ENCODE measurements at places on chromosomes 7 and 10. TPM values are rescaled to one million over a fixed set of nuclear protein-coding genes. Genes with fewer than 3 reads are reported as not detected.

GRCh38 chr7:171364-171904, 20.9 kb upstream of the FAM20C start:
- no peak for DNase-seq

ITPRID1 gene
- not detected for total RNA-seq

DNA sequence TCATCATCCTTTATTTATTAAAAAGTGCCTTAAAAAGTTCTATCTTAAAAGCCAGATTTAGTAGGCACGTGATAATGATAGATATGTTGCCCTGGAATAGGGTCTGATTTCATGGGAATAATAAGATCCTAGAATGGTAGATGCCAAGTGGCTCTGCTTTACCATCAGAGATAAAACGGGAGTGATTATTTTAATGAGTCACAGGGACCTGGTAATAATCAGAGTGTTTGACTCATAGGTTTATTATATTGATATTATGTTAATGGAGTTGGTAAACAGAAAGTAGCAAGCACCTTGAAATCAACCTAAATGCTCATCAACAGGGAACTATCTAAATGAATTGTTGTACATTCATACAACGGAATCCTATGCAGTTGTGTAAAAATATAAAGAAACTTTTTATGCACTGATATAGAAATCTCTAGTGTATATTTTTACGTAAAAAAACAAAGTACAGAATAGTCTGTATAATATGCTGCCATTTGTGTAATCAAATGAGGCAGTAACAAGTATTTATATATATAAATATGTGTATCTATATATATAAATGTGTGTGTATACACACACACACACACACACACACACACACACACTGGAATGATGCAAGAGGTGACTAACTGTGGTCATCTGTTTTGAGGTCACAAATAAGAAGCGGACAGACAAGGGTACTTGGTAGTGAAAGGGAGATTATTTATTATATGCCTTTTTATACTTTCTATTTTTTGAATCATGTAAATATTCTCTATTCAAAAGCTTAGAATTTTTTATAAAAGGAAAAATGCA, 78.6 kb upstream of the DYNC1I1 start:
- peak; percentile 32 for DNase-seq

- no peak for DNase-seq
Measured at GRCh38 chr10:118966076-118966849, 63.3 kb upstream of the NANOS1 start.

DNA sequence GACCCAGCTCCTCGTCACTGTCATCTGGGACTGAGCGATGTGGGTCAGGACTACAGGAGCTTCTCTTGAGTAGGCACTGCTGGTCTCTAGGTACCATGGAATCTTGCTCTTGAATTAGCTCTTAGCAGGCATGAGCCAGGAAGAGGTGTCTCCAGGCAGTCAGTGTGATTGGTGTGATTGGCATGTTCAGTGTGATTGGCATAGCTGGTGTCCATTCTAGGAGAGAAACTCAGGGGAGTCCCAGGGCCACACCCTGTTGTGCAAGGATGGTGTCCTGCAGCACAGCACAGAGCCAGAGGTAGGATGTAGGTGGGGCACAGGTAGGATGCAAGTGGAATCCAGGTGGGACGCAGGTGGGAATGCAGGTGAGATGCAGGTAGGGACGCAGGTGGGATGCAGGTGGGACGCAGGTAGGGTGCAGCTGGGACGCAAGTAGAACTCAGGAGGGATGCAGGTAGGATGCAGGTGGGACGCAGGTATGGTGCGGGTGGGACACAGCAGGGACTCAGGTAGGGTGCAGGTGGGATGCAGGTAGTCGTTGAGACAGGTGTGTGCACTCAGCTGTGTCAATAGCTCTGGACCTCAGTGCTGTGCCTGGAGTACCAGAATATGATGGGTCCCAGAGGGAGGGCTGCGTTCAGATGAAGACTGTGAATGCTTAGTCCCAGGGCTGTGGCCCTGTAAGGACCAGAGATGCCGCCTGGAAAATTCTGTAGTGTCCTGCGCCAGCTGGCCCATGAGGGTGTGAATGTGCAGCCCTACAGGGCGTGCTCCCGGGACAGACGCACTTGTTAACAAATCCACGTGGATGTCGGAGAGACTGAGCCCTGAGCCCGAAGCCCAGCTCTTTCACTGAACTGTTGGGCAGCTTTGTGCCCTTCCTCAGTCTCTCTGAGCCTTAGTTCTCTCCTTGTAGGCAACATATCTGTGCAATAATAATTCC, 248.2 kb upstream of the PITRM1 start:
- no peak for DNase-seq

TBATA gene
- total RNA-seq, result not detected

DNA sequence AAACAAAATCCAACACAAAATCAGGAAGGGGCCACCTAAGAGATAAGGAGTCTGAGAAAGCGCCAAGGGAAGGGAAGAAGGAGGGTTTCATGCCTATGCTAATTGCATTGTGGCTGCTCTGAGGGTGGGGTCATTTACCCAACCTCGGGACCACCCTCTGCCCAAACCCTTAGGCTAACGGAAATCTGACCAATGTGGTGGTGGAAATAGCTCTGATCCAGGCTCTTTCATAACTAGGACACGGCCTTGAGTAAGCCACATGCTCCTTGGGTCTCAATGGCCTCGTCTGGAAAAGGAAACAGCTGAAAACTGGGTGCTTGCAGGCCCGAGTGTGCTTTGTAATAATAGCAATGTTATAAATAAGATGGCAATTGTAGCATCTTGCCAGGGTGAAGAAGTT, 14.9 kb upstream of the SRGN start:
- DNase-seq, result no peak

UTF1 gene
- total RNA-seq, result not detected

DNA sequence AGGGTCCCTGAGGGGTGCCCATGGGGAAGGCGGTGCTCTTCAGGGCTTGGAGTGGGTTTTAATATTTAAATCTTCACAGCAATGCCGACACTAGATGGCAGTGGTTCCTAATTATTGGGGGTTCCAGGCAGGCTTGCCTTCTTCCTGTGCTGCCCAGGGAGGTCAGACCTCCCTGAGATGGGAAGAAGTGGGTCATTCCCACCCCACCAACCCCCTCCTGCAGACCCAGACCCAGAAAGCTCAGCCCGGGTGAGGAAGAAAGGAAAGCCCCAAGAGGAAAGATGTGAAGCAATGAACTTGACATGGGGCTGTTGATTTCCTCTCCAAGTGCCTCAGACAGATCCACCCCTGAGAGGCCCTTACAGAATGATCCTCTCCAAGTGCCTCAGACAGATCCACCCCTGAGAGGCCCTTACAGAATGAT, 85.1 kb upstream of the LANCL2 start:
- DNase-seq, result peak; percentile 63

GIMAP2 gene
- 3.4 TPM for total RNA-seq

- no peak for DNase-seq
Measured at GRCh38 chr7:75727881-75728593, 10.7 kb downstream of the HIP1 start.

DNA sequence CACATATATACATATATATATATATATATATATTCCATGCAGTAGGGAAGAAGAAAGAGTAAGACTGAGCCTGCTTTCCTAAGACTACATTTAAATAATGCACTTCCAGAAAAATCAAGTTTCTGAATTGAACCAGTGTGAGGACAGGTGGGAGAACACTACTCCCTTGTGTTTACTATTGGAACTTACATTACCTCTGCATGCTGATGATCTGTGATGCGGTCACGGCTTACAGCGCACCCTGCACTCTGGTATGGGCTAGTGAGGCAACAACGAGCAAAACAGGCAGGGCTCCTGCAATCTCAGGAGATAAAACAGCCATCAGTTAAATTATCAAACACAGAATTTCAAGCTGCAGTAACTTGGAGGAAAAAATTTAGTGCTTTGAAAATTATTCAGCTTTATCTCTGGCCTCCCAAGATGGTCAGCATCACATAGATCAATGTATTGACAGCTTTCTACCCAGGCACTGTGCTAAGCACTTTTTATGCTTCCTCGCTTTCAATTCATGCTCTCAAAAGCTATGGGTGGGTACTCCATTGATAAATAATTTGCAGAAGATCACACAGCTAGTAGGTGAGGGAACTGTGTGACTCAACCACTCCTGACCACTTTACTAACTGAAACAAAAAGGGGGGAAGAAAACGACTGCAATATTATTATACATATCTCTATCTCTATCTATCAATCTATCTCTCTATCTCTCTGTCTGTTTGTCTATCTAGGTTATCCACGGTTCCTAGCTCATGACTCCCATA, 20.5 kb upstream of the SLC16A12 start:
- DNase-seq, result peak; percentile 29

- peak; percentile 54 for DNase-seq
Measured at GRCh38 chr10:13893926-13894325, 307.2 kb downstream of the PRPF18 start.

DNA sequence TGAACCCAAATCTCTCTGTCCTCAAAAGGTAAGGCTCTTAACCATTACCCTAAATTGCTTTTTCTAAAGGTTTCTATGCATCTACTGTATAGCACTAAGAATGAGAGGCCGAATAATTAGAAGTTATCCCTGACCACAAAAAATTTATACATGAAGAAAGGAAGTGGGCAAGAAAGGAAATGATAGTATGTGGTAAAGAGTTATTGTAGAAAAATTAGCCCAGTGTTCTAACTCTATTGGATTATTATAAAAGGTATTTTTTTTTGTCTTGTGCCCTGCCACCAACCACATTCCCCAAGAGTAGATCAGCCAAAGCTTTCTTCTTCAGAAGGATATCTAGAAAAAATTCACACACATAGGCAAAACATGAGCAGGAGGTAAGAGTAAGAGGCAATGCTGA, 45.4 kb downstream of the DKK1 start:
- peak; percentile 78 for DNase-seq

RBP3 gene
- not detected for total RNA-seq

DNA sequence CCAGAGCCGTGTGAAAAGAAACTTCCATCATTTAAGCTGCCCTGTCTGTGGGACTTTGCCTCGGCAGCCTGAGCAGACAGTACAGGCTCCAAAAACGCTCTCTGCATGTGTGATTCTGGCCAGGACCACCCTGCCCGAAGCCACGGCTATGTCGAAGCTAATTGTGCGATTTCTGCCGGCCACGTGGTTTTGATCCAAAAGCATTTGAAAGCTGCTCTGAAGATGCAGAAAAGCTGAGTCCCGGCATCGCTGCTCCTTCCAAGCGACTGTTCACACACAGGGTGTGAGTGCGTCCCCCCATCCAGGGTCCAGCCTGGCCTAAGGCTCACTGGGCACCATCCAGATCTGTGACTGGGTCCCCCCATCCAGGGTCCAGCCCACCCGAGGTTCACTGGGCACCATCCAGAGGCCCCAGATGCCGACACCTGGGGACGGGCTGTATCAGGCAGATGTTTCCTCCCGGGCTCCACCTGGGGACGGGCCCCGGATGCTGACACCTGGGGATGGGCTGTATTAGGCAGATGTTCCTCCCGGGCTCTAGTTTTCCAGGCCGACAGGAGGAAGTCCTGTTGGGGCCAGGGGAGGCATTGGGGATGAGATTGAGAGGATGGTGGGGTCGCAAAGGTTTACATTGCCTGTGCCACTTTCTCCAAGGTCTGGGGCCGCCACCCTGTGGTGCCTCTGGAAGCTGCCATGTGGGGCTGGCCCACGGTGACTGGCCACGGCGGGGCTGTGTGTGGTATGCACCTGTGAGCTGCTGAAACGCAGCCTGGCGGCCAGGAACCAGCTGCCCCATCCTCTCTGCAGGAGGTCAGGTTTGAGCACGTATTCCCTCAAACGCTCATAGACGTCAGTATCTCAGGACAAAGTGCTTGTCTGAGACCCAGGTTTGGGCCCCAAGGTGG, 527.4 kb downstream of the DNAJB6 start:
- no peak for DNase-seq

- DNase-seq, result no peak
Measured at GRCh38 chr7:28627896-28628295, 215.6 kb downstream of the CREB5 start.

GRCh38 chr10:25934621-25935139, 651 bp downstream of the MYO3A start:
- DNase-seq, result no peak

GRCh38 chr10:59991661-59992060, 85.3 kb upstream of the CCDC6 start:
- peak; percentile 76 for DNase-seq

DNA sequence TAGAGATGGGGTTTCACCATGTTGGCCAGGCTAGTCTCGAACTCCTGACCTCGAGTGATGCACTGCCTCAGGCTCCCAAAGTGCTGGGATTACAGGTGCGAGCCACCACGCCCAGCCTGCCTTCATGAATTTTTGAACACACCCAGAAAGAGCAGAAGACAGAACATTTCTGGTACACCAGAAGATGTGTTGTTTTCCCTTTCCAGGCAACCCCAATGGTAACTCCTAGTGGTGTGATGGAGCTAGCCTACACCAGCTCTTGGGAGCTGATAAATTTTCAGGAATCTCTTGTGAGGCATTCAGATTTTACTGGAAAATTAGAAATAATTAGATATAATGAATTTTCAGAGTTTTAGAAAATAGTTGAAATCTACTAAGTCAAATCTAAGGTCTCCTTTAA, 904 bp upstream of the CCDC7 start:
- no peak for DNase-seq
